ENCODE measurements at places on chromosomes 12 and 14.

GRCh38 chr12:130878193-130879185, 6.6 kb downstream of the RAN start:
- no peak for DNase-seq

- no peak for DNase-seq
Measured at GRCh38 chr12:106815741-106816140, 41.3 kb downstream of the RIC8B start.

DNA sequence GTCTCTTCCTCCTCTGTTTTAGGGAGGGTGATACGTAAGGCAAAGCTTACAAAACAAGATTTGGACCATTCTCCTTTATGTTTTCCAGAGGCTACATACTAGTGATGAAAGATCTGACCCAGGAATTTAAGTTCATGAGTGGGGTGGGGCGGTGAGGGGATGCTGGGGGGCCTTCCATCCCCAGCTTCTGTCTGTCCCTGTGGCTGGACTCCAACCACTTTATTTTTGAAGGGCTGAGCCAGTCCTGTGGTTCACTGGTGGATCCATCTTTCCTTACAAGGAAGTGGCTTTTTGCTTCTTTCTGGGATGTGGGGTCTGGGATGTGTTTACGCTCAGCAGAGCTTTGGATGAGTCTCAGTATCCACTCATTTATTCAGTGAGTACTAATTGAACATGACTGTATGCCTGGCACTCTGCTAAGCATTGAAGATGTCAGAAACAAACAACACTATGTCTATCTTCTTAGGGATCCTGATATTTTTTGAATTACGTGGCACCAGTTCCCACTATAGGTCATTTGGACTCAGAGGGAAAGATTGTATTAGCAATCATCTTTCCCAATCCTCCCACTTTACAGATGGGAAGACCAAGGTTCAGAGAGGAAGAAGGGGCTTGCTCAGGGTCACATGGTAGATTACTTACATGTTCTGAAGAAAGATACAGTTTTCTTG, 291.8 kb upstream of the TBX3 start:
- DNase-seq: no peak

GRCh38 chr14:65438266-65438933, 25.9 kb downstream of the FUT8 start:
- DNase-seq: no peak

DNA sequence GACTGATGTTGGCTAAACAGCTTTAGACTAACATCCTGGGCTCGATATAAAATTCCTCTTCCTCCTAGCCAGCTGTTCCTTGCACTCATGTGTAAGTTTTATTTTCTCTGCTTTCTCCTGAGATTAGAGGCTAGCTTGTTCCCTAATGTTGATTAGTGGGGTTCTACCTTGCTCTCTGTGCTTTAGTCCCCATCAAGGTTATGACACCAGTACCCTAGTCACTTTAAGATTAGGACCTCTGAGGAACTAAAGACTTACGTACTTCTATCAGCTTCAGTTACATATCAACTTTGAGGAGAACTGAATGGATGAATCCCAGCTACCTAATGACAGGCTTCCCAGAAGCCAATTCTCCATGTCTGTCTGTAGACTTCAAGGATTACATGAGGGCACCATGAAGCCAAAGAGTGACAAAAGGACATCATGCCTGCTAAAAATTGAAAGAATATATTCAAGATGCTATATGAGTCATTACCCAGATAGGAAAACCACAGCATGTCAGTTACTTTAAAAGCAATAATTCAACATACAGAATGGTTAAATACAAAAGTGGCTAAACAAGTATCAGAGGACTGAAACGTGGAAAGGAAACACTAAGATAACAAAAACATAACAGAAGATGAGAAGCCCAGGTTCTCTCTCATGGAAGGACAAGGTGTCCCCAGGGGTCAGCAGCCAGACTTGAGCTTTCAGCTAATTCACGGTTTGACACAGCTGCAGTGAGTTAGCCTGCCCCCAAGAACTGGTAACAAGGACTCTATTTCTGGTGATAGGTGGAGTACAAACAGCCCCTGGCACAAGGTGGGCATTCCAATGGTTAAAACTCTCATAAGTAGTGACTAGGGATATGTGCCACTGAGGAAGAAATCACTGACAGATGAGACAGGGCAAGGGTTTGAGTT, 20.4 kb downstream of the ADAM20 start:
- no peak for DNase-seq

Measured in natural killer cell treated with Interleukin-12 subunit alpha and Interleukin-12 subunit beta and Interleukin-15 and Interleukin-18, amount 100 ng/mL, for 72 hours (primary cell).